Suppressor macrophage treated with lipopolysaccharide for 4 hours (primary cell): ENCODE measurements at places on chromosomes 12 and 14.

DNA sequence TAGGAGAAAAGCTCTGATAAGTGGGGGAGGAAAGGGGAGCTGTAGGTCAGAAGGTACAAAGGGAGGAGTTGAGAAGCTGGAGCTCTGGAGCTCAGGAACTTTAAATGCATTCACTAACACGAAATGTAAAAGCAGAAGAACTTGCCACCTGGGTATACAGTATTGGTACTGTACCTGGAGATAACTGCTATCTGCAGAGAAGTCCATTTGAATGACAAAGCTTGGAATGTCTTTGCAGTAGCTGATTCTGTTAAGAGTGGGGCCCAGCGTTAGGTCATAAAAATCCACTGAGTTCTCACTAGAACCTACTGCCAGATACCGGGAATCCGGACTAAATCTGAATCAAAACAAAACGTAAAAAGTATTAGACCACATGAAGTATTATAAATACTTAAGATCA lies 55.6 kb downstream of the ZC3H14 start:
- DNase-seq: no peak

- peak; percentile 41 for DNase-seq
Measured at GRCh38 chr14:95683793-95684192, 2.4 kb upstream of the TCL1B start.

- DNase-seq: no peak
Measured at GRCh38 chr12:101001669-101002068, 207.1 kb downstream of the ANO4 start.

DNA sequence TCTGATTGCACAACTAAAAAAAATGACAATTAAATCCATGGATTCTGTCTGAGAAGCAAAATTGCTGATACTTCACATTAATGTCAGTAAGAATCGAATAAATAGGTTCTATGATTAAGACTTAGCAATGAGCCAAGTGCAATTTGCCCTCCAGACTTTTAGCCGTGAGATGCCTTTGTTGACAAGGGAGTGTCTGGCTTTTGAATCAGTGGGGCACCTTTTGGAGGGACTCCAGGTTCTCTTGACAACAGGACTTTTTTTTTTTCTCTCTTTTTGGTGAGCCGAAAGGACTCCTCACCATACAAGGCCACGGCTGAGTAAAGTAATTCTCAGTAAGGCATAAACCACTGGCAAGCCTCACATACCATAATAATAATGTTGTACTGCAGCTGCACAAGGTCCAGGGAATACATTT lies 4.7 kb upstream of the MDM1 start:
- DNase-seq: no peak

DNA sequence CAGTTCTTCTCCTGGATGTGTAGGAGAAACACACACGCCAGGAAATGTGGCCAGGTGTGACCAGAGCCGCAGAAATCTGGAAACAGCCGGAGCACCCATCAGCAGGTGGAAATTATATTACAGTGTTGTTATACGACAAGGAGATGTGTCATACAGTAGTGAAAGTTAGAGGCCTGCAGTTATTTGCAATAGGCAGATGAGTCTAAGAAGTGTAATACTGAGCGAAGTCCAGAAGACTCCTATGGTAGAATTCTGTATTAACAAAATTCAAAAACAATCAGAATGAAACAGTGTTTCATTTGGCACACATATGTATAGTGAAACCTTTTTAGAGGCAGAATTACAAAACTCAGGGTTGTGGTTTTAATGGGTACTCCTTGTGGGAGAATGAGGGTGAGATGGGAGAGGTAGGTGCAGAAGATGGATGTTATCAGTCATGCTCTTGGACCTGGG lies 39.3 kb upstream of the AMN start:
- DNase-seq: no peak

DNA sequence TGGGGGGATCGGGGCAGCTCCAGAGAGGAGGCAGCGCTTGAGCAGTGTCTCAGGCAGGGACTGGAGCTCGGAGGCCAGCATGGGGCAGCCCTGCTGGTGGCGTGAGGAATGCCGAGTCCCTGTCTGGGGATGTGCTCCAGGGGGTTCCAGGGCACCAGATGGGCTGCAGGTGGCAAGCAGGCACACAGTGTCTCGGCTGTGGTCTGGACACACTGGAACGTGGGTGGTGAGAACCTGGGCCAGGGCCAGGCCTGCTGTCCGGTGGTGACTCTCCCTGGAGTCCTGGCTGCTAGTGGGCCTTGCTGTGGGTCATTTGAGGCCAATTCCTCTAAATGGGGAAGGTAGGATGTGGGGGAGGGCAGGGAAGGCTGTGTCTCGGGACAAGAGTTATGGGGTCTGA lies 199.4 kb upstream of the RTL1 start:
- DNase-seq: no peak

DNA sequence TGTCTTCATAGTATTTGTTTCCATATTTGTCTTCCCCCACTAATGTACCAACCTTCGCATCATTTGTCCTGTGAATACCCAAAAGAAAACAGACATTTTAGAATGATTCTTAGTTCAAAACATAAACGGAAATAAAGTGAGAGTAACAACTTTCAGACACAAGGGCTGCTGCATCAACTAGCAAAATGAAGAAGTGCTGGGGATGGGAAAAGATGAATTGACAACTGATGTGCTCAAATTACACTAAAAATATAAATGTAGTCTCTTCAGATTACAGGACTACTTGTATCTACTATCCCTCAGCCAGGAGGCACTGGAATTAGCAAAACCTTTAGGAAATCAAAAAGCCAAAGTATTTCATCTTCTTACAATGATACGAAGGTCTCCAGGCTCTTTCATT lies 743 bp downstream of the NDUFA12 start:
- DNase-seq: peak; percentile 2

DNA sequence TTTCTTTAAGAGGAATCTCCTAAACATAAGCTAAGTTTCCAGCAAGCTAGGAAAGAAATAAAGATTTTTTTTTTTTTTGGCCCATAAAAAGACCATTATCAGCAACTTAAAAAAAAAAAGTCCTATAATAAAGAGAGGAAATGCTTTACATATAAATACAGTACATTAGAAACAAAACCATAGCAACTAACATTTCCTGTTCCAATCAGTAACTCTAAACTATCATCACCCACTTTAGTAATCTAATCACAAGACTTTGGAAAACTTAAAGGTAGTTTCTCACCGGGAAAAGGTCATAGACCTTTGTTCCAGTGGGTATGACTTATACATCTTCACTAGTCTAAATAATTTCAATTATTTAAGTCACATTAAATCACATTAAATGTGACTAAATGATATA lies 11.1 kb downstream of the SPTSSA start:
- no peak for DNase-seq

DNA sequence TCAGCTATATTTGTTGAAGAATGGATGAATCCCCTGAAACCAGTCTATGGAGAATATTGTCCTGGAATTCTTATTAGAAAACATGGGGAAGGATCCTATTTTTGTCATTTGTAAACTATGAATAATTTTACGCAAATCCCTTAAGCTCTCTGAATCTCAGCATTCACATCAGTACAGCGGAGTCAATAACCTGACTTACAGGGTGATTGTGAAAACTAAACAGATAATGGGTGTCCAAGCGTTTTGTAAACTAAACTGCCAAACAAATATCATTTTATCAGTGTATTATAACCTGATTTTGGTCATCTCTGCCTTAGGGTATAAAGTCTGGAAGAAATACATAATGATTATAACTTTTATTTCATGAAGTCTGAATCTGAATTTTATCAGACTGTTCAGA lies 10.0 kb downstream of the ART4 start:
- DNase-seq: no peak
